ENCODE measurements at places on chromosomes 2 and 18. TPM values are rescaled to one million over a fixed set of nuclear protein-coding genes. Genes with fewer than 3 reads are reported as not detected.

LCT gene
- total RNA-seq: 0.09 TPM

COPS7B gene
- 14.0 TPM for total RNA-seq

KATNAL2 gene
- 3.8 TPM for total RNA-seq

PDCD1 gene
- total RNA-seq: not detected

LIMS4 gene
- total RNA-seq: 0.77 TPM

RAB27B gene
- 0.52 TPM for total RNA-seq

SPP2 gene
- 0.16 TPM for total RNA-seq

ZEB2 gene
- 38.0 TPM for total RNA-seq

DSG3 gene
- total RNA-seq: 0.16 TPM

PLCD4 gene
- 7.6 TPM for total RNA-seq

SAG gene
- not detected for total RNA-seq

RTKN gene
- 18.1 TPM for total RNA-seq

SPATA3 gene
- not detected for total RNA-seq

DLX2 gene
- 0.09 TPM for total RNA-seq

COL4A3 gene
- under 0.01 TPM for total RNA-seq

MC2R gene
- total RNA-seq: not detected

Data from bronchial smooth muscle cell (primary cell).